ENCODE measurements at places on chromosomes 3 and 15. TPM values are rescaled to one million over a fixed set of nuclear protein-coding genes. Genes with fewer than 3 reads are reported as not detected.

IL5RA gene
- polyA plus RNA-seq, result not detected

NANOGP8 gene
- polyA plus RNA-seq, result not detected

CHST13 gene
- not detected for polyA plus RNA-seq

MAGEL2 gene
- polyA plus RNA-seq, result not detected

IL17RC gene
- polyA plus RNA-seq, result 3.4 TPM

ADAMTS9 gene
- polyA plus RNA-seq, result not detected

UPK1B gene
- not detected for polyA plus RNA-seq

ALDH1A3 gene
- 0.21 TPM for polyA plus RNA-seq

A4GNT gene
- polyA plus RNA-seq, result not detected

CD276 gene
- polyA plus RNA-seq, result 1.1 TPM

LTF gene
- not detected for polyA plus RNA-seq

CYP19A1 gene
- 0.59 TPM for polyA plus RNA-seq
